HepG2 (cell line): ENCODE measurements at places on chromosomes 7 and 10. TPM values are rescaled to one million over a fixed set of nuclear protein-coding genes. Genes with fewer than 3 reads are reported as not detected.

GALNT11 gene
- 14.9 and 16.3 TPM in 2 replicates for total RNA-seq

DNA sequence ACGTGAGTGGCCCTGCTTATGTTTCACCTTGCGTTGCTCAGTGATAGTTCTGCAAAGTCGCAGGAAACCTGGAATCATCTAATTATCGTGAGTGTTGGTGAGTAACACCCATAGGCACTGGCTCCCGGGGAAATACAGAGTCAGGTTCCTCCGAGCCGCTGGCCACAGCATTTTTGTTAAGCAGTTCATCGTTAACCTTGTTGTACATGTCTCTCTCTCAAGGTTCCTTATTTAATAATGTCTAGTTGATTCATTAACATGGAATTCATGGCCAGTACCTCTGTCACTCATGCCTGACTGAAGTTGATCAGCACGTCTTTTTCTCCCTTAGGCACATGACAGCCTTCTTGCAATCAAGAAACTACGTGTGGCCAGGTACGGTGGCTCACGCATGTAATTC is 3.1 kb upstream of the ZFAND2A start:
- no peak overlapping the region for H3K27ac ChIP-seq
- peaks cover 17% of the 10 kb centered on the region; the same call in 2 of the 3 replicates for H3K36me3 ChIP-seq
- no peak overlapping the region for H3K4me3 ChIP-seq
- peaks cover 30% of the 10 kb centered on the region for H3K4me1 ChIP-seq
- H3K27me3 ChIP-seq: no peaks in the 10 kb centered on the region

GRCh38 chr7:42471573-42472174 is 234.7 kb upstream of the GLI3 start:
- no peaks in the 10 kb centered on the region for H3K36me3 ChIP-seq
- DNase-seq: no peak
- no peaks in the 10 kb centered on the region for H3K27me3 ChIP-seq
- H3K4me3 ChIP-seq: no peak overlapping the region
- H3K4me1 ChIP-seq: no peaks in the 10 kb centered on the region

DNA sequence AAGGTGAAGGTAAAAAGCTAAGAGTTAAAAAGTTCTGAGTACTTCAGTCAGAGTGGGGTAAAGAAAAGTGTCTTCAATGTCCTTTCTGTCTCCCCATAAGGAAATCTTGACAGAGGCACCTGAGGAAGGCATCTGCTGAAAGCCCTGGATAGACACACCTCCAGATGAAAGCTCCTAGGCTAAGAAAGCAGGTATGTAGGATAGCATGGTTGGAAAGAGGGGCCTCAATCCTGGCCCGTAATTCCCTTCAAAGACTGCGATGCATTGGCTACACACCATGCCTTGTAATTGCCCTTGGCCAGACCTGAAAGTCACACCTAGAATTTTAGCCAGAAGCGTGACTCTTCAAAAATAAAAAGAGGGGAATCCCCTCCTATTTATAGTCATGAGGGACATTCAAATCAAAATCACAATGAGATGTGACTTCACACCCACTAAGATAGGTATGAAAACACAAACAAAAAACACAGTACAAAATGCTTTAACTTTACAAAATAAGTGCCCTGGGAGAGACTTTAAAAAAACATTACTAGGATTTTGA is 809.7 kb downstream of the IPMK start:
- no peaks in the 10 kb centered on the region for H3K27me3 ChIP-seq
- no peak overlapping the region for H3K4me3 ChIP-seq
- DNase-seq: no peak
- no peaks in the 10 kb centered on the region for H3K36me3 ChIP-seq
- H3K27ac ChIP-seq: no peak overlapping the region
- no peaks in the 10 kb centered on the region for H3K4me1 ChIP-seq

DNA sequence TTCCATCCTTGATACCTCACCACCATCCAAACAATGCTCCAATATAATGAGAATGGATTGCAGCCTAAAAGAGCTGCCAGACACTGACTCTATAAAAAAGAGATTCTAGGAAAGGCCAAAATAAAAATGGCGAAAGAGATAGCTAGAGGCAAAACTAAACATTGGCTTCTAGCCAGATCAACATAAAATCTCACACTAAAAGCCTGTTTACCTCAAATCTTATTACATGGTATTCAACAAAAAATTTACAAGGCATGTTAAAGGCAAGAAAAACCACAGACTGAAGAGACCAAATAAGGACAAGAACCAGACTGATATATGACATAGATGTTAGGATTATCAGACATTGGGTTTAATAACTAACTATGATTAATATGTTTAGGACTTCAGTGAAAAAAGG is 1127.0 kb downstream of the DNAJB9 start:
- no peaks in the 10 kb centered on the region for H3K4me1 ChIP-seq
- H3K27ac ChIP-seq: no peak overlapping the region
- no peak for DNase-seq
- no peak overlapping the region for H3K4me3 ChIP-seq
- no peaks in the 10 kb centered on the region for H3K36me3 ChIP-seq

DNA sequence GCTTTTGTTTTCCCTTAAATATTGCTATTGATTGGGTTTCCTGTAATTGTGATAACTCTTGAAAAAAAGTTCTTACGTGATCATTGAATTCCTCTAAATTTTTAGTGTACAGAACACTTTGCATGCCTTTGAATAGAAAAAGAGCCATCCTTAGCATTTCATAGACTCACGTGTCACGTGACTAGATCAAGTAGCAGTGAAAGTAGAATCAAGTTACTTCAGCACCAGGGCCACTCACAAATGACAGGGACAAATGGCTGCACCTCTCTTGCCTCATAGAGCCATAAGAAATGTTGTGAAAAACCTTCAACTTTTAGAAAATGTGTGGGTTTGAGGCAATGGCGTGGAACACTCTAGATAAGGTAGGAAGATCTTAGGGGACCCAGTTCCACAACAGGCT is 203.8 kb downstream of the ZEB1 start:
- H3K4me3 ChIP-seq: no peak overlapping the region
- no peak for DNase-seq
- peaks cover 25% of the 10 kb centered on the region for H3K36me3 ChIP-seq
- no peaks in the 10 kb centered on the region for H3K27me3 ChIP-seq

DNA sequence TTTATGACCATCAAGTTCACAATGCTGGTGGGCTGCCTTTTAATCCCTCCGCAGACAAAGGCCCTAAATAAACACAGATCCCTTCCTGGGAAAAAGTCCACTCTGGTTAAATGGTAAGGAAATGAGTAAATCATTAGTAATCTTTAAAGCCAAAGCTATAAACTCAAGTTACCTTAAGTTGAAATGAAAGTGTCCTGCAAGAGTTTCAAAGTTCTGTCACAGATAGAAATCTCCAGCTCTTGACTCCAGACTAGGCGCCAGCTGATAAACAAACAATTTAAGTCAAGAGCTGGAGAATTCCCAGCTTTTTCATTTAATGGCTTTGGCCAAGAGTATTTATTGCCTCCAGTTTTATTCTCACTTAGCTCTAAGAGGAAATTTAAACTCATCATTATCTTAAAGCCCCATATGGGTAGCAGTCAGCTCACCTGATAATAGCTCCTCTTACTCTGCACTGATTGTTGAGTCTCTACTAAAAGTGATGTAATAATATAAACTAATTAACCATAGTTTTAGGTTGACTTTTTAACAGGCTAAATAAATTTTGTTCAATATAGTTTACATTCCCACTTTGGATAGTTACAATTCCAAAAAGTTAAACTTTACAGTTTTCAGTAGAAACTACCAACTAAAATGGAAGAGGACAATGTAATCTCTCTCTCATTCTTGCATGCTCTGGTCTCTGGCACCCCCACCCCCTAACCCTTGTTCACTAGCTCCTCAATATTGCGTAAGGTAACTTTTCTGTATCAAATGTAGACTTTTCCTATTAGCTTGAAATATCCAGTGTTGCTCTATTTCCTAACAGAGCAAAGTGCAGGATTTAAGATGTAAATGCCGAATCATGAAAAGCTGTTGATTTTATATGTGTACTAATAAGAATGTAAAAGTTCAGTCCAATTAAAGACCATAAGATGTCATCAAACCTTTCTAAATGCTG is 56.1 kb downstream of the HIBADH start:
- H3K27ac ChIP-seq: peak overlapping the region; percentile 70
- no peaks in the 10 kb centered on the region for H3K27me3 ChIP-seq
- DNase-seq: peak; percentile 79
- H3K4me1 ChIP-seq: peaks cover 55% of the 10 kb centered on the region

DCLRE1A gene
- 19.6 and 32.5 TPM in 2 replicates for total RNA-seq

- no peaks in the 10 kb centered on the region for H3K4me1 ChIP-seq
- no peaks in the 10 kb centered on the region for H3K36me3 ChIP-seq
- H3K4me3 ChIP-seq: no peak overlapping the region
- DNase-seq: peak; percentile 66
Observed at GRCh38 chr7:2886900-2887299, 42.8 kb upstream of the GNA12 start.

GRCh38 chr7:100614308-100614861 is 2.0 kb downstream of the MOSPD3 start:
- H3K4me3 ChIP-seq: no peak overlapping the region
- no peaks in the 10 kb centered on the region for H3K27me3 ChIP-seq
- peaks cover 29% of the 10 kb centered on the region for H3K4me1 ChIP-seq
- H3K27ac ChIP-seq: no peak overlapping the region
- no peak for DNase-seq
